Hypothalamus (tissue), 51 donors: ENCODE measurements at places on chromosomes 16 and 17.
A peak's percentile ranks its signal among the peaks of the same experiment; 100 is the strongest.

GRCh38 chr16:28288114-28288513 is 4.2 kb upstream of the SBK1 start:
- no peak for DNase-seq

- DNase-seq = no peak
Observed at GRCh38 chr17:8366231-8366630, 10.3 kb downstream of the KRABD2 start.

- no peak for DNase-seq
Observed at GRCh38 chr17:44053125-44053872, 13.2 kb downstream of the LSM12 start.

DNA sequence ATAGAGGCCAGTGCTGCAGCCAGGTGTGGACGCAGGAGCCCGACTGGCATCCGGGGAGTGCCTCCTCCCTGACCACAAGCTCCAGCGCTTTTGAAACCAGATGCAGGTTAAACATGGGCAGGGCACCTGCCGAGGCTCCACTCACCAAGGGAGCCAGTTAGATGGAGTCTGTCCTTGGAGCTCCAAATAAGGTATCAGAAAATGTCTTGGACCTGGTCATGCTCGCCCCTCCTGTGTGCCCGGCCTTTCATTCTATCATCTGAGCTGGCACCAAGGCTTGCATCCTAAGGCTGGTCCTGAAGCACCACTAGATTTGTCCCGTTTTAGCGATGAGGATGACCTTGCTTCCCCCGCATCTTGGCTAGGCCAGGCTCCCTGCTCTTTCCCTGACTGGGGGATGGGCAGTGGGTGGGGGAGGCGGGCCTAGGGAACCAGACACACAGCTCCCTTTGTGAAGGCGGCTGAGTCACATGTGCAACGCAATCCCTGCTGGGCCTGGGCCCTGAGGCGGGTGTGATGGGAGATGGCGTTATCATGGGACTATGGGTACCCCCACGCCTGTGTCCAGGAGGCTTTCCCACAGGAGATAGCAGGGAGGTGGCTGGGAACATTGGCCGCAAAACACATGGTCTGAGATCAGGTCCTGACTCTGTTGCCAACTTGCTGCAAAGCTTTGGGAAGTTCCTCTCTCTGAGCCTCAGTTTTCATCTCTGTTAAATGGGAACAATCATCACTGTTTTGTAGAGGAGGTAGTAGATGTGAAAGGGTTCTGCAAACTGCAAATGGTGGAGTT is 5.0 kb upstream of the ADGRG1 start:
- DNase-seq = peak; percentile 40

GRCh38 chr17:79591014-79591590 is 19.7 kb downstream of the RBFOX3 start:
- no peak for DNase-seq

- DNase-seq = no peak
Observed at GRCh38 chr16:12436201-12436657, 367.5 kb downstream of the CPPED1 start.

DNA sequence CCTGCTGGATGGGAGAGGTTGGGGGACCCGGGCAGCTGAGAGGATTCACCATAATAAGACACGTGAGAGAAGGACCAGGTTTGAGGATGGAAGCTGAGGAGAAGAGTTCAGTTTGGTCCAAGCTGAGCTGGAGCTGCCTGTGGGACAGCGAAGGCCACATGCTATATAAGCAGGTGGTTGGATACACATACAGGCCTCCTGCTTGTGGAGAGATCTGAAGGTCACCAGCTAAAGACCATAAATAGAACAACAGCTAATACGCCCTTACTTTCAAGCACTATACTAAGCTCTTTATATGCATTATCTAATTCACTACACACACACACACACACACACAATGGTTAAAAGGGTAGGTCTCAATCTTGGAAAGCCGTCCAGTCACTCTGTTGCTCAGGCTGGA is 32.1 kb downstream of the DUSP14 start:
- DNase-seq = no peak

DNA sequence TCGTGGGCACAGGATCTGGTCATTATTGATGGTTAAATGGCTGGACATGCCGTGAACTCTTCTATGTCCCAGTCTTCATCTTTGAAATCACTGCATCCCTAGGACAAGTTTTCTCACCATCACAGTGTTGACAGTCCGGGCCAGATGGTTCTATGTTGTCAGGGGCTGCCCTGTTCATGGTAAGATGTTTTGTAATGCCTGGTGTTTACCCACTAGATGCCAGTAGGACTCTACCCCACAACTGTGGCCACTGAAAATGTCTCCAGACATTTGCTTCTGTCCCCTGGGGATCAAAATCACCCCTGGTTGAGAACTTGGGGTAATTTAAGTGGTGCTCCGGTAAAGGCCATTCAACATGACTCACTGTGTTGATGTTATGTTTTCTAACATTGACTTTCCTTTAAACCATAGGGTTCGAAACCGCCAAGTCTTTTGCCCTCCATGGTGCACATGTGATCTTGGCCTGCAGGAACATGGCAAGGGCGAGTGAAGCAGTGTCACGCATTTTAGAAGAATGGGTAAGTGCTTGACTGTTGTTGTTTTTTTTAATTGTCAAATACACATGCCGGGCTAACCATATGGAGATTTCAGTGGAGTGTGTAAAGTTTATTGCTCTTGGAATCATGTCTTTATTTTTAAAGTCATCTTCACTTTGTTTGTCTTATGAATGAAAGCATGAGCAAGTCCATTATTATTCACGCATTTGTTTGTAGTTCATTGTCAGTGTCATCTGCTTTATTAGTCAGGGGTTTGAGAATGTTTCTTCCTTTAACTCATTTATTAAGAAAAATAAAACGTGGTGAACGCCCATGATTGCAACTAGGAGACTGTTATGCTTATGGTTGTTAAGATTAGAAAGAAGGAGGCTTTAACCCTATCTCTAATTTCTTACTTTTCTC is 64.6 kb downstream of the WWOX start:
- no peak for DNase-seq
